ENCODE measurements at places on chromosomes 3 and 15.

GRCh38 chr15:67372986-67373675 is 118.5 kb downstream of the IQCH start:
- no peak for DNase-seq

DNA sequence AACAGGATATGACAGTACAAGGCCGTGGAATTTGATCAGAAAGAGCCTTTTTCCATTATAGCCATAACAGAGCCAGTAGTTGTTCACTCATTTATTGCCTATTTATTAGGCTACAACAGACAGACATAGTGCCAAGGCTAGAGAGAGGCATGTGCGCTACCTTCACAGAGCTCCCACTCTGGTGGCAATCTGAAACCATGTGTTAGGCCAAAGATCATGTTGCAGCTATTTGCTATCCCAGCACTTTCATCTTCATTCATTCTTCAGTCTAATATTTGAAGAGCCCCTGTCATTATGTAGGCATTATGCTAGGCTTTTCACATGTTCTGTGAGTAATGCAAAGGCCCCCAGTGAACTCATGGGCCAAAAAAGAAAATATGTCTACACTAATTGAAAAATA is 404.8 kb downstream of the IGSF11 start:
- DNase-seq, result no peak

- DNase-seq, result no peak
Observed at GRCh38 chr15:74628949-74629348, 13.3 kb downstream of the CLK3 start.

DNA sequence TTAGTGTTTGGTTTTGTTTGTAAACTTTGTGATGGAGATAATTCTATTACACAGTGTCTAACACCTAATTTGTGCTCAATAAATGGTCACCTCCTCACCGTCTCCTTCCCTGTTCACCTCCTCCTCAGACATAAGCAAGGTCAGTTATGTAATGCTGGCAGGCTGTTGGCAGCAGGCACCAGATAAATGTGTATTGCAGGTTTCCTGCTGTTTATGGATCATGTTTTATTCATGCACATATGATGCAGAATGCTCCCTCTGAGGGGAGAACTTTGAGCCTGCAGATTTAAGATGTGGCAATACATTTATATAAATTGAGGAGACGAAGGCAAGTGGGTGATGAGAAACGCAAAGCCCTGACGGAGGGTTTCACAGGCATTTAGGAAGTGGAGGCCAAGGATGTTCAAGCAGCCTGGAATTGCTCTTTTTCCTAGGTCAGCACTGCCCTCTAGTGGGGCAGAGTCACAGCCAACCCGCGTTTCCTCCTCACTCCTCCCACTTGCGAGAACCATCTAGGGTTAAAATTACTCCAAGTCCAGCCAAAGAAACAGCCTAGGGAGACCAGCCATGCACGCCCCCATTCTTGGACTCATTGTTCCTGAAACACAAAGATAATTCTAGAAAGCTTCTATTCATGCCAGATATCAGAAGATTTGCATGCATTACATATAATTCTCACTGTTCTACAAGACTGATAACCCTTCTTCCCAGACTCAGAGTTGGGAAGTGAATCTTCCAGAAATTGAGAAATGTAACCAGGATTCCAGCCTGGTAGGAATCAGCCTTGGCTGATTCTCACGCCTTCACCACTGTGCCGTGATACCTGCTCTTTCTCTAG is 228.7 kb downstream of the SLCO3A1 start:
- DNase-seq, result peak; percentile 37

- no peak for DNase-seq
Observed at GRCh38 chr3:62534326-62534725, 161.0 kb upstream of the FEZF2 start.

DNA sequence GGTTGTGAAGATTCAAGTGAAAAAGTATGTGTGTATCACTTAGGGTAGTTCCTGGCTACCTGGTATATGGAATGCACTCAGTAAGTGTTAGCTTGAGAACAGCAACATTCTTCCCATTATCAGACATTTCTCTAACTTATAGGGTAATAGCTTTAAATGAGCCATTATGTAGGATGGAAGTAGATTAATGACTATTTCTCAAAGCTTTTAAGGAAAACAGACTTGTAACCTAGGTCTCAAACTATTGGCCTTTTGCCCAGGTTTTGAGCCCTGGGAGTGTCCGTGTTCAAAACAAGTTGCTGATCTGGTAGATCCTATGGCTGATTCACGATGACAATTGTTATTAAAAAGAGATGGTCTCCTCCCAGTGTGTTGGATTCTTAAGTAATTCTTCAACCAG is 129.1 kb upstream of the UMPS start:
- no peak for DNase-seq

DNA sequence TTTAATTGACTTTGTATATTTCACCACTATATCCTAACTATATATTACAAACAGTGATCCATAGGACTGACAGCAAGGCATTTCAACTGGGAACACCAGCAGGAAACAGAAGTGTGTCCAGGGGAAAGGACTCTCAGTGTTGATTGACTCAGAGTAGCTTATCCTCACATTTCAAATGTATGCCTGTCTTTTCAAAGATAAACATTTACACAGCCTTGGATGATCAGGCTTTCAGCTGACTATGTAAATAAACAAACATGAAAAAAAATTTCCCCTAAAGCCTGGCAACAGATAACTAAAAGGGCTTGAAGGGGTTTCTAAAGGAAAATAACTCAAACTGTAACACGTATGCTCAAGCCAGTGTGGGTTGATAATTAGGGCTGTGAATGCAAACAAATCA is 321.8 kb downstream of the TBC1D5 start:
- peak; percentile 77 for DNase-seq

- DNase-seq, result no peak
Observed at GRCh38 chr3:33170531-33170930, 48.1 kb downstream of the SUSD5 start.

- no peak for DNase-seq
Observed at GRCh38 chr15:96274698-96275097, 55.8 kb upstream of the NR2F2 start.

DNA sequence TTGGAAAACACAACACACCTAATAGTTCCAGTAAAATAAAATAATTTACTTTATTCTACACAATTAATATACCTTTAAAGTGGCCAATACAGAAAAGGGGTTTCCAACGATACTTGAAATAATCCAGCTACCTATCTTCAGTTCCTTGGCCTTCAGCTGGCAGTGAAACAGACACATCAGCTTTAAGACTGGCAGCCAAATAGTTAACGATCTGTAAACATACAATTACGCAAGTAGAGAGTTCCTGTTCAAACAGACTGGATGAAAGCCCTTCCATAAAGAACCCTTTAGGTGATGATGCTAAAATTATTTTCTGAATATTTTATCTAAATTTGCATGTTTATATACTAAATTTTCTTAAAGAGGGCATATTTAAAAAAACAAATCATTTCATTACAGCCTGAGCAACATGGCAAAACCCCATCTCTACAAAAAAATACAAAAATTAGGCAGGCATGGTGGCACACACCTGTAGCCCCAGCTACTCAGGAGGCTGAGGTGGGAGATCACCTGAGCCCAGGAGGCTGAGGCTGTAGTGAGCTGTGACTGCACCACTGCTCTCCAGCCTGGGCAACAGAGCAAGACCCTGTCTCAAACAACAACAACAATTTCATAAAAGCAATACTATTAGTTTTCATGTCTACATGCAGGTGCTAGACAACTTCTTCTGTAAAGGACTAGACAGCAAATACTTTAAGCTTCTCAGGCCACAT is 12.9 kb downstream of the DYNC1LI1 start:
- peak; percentile 96 for DNase-seq

DNA sequence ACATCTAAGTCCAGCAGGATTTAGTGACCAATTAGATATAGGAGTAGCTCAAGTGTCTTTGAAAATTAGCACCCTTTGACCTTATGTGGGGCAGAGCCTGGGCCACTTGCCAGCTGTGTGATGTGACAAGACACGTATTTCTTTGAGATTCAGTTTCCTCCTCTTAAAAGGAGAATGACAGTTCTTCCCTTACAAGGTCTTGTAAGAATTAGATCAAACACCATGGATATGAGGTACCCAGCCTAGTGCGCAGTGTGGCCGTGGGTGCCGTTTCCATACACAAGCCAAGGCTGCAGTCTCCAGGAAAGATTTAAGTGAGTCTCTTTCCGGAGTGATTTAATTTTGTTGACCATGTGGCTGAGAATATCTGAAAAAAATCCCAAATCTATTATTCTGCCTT is 46.3 kb downstream of the ARHGAP31 start:
- DNase-seq, result no peak

DNA sequence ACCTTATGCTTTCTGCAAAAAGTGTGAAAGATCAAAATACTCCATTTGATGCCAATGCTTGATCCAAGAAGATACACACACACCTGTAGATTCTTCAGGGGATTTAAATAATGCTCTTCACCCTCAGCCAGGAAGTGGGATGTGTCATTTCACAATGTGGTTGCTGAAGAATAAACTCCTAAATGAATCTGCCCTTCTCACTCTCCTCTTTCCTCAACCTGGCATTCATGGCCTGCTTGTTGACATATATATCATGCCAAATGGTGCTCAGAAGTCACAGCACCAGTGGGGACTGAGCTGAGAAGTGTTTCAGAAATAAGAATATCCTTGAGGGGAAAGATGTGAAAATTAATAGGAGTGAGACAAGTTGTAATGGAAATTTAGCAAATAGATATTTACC is 146.6 kb upstream of the ARHGEF26 start:
- DNase-seq, result no peak

DNA sequence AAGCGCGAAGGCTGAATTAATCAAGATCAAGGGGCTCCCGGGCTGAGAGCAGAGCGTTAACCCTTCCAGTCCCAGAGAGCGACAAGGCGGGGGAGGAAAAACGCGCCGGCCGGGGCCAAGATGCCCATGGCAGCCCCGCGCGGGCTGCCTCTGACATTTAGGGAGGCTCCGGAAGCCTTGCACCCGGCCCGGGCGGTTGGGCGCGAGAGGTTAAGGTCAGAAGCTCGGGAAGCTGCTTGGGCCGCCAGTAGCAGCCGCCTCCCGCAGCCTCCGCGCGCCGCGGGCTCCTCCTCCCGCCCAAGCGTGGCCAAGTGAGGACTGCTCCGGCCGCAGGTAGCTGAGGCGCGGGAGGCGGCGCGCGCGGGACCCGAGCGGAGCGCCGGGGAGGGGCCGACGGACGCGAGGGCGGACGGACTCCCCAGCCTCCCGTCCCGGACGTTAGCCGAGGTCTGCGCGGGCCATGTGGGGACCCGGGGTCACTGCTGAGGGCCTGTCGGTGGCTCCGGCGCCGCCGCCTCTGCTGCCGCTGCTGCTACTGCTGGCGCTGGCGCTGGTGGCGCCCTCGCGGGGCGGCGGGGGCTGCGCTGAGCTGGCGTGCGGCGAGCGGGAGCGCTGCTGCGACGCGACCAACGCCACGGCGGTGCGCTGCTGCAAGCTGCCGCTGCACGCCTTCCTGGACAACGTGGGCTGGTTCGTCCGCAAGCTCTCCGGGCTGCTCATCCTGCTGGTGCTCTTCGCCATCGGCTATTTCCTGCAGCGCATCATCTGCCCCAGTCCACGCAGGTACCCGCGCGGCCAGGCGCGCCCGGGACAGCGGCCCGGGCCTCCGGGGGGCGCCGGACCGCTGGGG is at the start of gene C3orf80:
C3orf80 (plus strand) TSS at position 247 of the 850 bp plus-strand sequence; CDS start at position 461, 214 bp downstream.
- no peak for DNase-seq

- no peak for DNase-seq
Observed at GRCh38 chr15:61137105-61137792, 91.9 kb downstream of the RORA start.

DNA sequence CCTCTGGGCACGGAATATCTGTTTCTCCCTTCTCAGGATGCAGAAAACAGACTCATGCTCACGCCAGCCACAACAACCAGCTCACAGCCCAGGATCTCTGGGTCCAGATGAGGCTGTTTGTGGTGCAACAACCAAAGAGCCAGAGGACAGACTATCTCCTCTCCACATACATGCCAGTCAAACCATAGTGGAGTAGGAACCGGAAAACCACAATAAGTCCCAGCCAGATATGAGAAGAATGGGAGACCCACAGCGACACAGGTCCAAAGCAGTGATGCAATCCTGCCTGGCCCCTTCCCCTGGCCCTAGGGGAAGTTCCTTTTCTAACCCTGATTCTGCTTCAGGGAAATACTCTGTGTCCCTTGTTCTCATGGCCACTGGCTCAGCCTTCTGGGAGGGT is 27.6 kb downstream of the MEX3B start:
- no peak for DNase-seq

DNA sequence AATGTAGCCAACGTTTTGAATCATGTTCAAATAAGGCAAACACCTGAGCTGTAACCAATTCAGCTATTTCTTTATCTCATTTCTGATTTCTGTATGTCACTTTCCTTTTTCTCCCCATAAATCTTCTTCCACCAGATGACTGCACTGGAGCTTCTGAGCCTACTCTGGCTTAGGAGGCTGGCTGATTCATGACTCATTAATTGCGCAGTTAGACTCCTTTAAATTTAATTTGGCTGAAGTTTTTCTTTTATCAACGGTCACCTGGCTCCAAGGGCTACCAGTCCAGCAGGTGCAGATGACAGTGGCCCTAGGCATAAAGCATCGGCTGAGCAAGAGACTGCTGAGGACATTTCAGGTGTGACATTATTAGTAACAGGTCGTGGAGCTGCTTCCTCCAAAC is 39.6 kb upstream of the ITGA11 start:
- no peak for DNase-seq

DNA sequence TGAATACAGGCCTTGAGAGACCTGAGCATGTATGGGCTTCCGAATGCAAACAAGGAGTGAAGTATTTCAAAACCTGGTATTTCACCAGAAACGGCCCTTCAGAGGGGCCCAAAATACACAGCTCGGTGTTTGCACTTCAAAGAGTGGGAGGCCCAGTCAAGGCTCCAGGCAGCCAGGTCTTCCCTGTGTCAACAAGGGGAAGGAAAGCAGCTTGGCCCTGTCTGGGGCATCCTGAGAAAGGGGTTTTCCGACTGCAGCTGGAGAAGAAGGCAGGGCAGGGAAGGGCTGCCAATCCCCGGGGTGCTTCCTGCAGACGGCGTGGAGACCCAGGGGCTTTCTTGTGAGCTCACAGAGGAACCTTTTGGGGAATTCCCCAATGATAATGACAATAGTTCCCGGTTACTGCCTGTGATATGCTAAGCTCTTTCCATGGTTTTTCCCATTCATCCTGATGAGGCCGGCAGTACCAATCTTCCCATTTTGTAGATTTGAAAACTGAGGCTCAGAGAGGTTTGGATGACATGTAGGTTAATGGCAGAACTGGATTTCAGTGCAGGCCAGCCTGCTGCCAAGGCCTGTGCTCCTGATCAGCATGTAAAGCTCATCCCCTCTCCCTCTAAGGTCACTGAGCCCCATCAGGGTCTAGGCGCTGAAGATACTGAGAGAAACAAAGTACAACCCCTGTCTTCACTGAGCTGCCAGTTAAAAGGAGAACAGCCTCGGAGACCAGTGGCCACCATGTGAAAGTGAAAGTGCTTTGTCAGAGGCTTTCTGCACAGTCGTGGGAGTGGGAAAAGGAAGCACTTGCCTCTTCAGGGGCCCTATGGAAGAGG is 43.0 kb upstream of the TLE3 start:
- no peak for DNase-seq

DNA sequence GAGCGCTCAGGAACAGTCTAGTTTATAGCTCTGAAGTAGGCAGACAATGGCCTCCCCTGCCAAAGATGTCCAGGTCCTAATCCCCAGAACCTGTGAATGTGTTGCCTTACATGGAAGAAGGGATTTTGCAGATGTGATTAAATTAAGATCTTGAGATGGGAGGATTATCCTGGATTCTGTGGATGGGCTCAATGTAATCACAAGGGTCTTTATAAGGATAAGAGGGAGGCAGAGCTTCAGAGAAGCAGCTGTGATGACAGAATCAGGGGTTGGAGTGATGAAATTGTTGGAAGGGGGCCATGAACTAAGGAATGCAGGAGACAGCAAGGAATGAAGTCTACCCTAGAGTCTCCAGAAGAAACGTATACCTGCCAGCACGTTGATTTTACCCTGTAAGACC is 14.0 kb upstream of the GK5 start:
- no peak for DNase-seq

Data from NCI-H2029 treated with DMSO at 0.1 percent for 48 hours (cell line).